ENCODE measurements at places on chromosomes 4 and X.

DNA sequence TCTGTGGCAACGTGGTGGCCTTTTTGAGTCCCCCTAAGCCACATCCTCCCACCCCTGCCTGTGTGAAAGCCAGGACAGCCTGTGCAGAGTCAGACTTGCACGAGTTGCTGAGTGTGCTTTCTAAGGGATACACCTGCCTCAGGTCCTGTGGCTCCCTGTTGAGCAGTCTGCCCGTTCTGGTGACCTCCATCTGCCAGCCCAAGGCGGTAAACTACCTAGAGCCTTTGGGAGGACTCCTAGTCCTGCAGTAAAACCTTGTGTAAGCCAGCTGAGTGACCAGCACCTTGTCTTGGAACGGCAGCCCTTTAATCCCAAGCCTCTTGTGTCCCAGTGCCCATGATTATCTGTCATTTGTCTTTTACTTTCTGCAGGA lies 69.3 kb downstream of the NBDY start:
- peak; percentile 1 for DNase-seq

GRCh38 chrX:86946569-86946968 lies 571.0 kb upstream of the KLHL4 start:
- DNase-seq: peak; percentile 20

GRCh38 chr4:48078862-48079655 lies 55.0 kb downstream of the TXK start:
- no peak for DNase-seq

- DNase-seq: no peak
Observed at GRCh38 chr4:70197842-70198241, 2.3 kb downstream of the ODAM start.

DNA sequence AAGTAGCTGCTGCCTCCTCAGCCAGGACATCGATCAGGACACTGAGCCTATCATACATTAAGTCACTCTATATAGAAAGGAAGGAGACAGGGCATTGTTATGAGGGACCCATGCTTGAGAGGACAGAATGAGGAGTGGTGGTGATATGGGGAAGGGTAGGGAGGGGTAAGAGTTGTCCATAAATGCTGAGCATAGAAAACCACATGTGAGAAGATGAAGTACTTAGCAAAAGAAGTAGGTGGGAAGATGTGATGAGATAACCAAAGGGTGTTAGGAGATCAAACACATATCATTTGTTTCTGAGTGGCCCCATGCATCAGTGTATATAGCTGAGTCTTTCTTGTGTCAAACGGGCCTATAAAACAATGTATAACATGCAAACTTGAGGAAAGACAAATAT lies 84.1 kb downstream of the DGKK start:
- DNase-seq: no peak

- DNase-seq: no peak
Observed at GRCh38 chr4:38315286-38315685, 348.7 kb upstream of the KLF3 start.

GRCh38 chrX:152930516-152930915 lies 32.6 kb downstream of the ZNF185 start:
- DNase-seq: no peak

GRCh38 chr4:185222598-185222997 lies 13.2 kb downstream of the SNX25 start:
- DNase-seq: no peak

- DNase-seq: no peak
Observed at GRCh38 chrX:96407072-96407471, 277.6 kb upstream of the DIAPH2 start.

- no peak for DNase-seq
Observed at GRCh38 chr4:7917669-7918068, 22.0 kb downstream of the AFAP1 start.

DNA sequence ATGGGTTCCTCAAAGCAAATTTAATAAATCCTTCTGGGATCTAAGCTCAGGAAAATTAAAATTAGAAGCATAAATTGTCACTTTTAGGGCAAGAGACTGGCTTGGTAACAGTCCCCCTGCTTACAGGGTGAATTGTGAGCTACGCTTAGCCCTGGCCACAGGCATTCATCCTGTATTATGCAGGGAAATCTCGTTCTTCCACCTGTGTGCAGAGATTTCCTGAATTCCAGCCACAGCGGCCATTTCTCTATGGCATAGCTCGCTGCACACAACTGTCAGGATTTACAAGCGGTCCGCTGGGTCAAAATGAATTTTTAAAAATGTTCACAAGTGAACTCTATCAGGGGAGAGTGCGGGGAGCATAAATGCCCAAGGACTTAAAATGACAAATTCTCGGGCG lies 111.9 kb downstream of the DCTD start:
- DNase-seq: no peak

GRCh38 chrX:153573984-153574383 lies 25.0 kb downstream of the CCNQ start:
- peak; percentile 56 for DNase-seq

DNA sequence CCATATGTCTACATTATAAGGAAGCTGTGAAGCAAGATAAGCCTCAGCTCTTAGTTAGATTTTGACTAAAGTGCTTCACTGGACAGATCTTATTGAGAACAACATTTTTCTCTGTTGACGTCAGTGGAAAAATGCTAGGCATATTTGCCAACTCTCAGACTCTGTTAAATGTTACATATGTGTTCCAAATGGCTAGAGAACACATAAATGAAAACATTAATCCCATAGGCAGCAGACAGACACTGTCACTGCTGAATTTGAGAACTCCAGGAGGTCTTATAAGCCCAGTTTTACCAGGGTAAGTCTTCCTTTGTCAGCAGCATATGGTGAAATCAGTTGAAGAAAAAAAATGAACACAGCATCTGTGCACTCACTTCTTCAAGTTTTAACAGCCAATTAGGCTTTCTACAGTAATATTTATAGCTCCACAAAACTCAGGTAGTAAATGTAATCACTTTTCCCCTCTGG lies 186.9 kb downstream of the CAMK2D start:
- DNase-seq: no peak

GRCh38 chr4:52408471-52408870 lies 250.6 kb downstream of the USP46 start:
- DNase-seq: no peak

DNA sequence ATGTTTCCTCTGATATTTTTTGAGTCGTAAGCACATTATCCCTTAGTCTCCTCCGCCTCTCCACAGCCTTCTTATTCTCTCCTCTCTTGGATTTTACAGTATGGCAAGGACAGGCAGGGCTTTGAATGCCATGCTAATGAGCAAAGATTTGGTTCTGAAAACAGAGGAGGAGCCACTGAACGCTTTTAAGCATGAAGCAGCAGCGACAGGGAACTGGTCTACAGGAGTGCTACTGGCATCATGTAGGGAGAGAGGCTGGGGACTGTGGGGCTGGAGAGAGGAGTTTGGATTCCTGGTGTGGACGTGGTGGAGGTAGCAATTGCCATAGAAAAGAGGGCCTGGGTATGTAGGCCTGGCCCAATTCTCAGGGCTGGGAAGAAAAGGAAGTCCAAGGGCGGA lies 4.6 kb upstream of the CD99L2 start:
- DNase-seq: no peak

DNA sequence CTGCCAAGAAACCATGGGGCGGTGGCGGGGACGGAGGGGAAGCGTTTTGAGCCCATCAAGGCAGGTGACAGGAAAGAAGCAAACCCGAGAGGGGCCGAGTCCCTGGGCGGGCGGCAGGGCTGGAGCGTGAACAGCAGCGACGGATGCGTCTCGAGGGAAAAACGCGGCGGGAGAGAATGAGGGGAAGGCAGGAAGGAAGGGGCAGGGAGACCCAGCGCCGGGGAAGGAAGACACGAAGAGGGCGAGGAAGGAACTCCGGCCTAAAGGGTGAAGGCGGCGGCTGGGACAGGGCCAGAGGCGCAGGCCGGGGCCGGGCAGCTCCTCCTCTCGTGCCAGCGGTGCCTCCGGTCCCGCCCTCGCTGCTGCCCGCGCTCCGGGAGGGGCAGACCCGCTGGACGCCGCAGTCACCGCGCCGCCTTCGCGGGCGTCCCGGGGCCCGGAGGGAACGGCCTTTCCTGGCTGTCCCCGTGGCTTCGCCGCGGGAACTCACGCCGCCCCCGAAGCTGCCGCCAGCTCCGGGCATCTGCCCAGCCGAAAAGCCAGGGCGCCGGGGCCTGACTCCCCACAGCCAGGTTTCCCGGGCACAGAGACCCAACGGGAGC lies 751 bp upstream of the RGS12 start:
- peak; percentile 60 for DNase-seq

- no peak for DNase-seq
Observed at GRCh38 chr4:94068753-94069719, 138.6 kb upstream of the SMARCAD1 start.

DNA sequence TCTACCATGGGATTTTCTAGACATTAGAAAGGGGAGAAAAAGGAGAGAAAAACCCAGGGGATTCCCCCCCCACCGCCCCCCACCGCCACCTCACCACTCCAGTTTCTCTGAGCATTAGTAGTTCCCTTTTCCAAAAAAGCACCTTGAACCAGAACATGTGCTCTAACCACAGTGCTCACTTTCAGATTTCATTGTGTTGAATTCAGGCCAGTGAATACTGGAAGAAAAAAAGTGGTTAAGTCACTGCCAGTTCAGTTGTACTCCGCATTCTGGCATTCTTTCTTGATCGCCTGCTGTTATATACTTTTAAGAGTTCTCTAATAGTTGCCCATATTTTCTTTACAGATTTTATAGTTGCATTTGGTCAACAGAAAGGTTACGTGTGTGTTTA lies 40.9 kb downstream of the JADE3 start:
- peak; percentile 11 for DNase-seq

DNA sequence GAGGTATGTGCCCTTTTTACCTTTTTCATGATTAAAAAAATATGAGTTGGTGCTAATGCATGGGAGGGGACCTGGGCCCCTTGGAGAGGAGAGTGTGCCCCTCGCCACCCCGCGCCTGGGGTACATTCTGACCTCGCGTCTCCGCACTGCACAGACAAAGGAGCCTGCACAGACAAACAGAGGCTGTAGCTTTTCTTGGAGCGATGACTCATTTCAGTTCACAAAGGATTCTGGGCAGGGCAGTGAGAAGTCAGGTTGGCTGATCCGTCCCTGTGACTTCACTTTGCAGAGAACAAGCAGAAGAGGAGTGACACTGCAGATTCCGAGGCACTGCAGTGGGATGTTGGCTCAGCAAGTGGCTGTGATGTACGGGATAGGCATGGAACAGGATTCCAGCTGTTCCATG lies 82.9 kb downstream of the STOX2 start:
- DNase-seq: no peak

DNA sequence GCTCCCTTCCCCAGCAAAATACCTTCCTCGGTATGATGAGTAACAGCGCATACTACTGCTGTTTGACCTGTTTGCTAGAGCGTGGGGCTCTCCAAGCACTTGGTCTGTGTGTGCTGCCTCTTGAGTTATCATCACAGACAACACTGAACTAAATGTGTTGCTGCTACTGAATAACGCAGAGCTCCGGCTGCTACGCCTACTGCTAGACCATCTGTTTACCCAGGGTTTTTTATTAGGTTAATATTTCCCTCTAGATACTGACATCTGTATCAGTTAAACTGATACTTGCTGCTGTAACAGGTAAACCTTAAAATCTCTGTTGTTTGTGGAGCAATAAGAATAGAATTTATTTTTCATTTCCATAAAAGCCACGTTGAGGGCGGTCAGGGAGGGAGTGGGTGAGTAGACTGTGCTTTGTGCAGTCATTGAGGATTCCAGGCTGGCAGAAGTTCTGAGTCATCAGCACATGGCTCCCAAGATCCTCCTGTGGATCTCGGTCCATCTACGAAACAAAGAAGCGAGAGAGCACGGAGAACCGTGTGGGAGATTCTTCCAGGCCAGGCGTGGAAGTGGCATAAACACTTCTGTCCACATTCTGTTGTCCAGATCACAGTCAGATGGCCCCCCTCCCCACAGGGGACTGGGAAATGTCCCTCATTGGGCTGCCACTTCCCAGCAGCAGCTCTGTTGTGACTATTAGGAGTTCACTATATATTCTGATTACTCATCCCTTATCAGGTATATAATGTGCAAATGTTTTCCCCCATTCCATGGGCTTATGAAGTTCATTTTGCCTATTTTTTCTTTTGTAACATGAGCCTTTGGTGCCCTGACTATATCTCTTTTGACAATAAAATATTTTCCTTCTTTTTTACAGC lies 14.1 kb downstream of the GRK4 start:
- no peak for DNase-seq

DNA sequence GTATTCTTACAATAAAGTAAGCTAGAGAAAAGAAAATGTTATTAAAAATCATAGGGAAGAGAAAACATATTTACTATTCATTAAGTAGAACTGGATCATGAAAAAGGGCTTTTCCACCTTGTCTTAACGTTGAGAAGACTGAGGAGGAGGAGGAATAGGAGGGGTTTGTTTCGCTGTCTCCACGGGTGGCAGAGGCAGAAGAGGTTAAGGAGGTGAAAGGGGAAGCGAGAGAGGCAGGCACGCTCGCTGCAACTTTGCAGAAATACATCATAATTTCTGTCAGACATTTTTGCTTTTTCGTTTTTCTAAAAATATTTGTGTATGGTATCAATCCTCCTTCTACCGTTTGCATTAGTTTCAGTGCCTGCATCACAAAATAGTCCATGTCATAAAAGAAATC lies 2375.1 kb upstream of the AGA start:
- DNase-seq: no peak

GRCh38 chr4:54277691-54278090 lies 48.6 kb downstream of the PDGFRA start:
- peak; percentile 29 for DNase-seq

- no peak for DNase-seq
Observed at GRCh38 chr4:6716958-6717655, 1.1 kb downstream of the BLOC1S4 start.

GRCh38 chrX:114582698-114583395 lies 1.0 kb upstream of the HTR2C start:
- peak; percentile 13 for DNase-seq

- no peak for DNase-seq
Observed at GRCh38 chr4:101119141-101119540, 228.2 kb downstream of the PPP3CA start.

DNA sequence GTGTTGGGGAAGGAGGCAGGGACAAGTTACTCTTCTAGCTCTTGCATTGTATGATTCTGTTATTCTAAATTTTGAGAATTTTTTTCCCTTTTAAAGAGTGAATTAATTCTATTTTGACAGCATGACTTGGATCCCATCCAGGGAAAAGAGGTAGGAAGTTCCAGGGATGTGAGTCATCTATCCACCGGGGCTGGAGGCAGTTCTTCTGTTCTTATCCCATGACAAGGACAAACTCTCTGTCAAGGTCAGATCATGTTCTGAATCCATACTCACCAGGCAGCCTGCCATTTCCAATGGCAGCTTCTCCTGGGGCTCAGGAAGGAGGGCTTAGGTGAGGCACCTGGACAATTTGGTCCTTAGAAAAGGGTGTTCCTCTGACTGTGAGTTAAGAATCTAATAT lies 132.0 kb upstream of the MED14 start:
- no peak for DNase-seq

GRCh38 chr4:158121161-158121579 lies 51.7 kb downstream of the GASK1B start:
- no peak for DNase-seq

DNA sequence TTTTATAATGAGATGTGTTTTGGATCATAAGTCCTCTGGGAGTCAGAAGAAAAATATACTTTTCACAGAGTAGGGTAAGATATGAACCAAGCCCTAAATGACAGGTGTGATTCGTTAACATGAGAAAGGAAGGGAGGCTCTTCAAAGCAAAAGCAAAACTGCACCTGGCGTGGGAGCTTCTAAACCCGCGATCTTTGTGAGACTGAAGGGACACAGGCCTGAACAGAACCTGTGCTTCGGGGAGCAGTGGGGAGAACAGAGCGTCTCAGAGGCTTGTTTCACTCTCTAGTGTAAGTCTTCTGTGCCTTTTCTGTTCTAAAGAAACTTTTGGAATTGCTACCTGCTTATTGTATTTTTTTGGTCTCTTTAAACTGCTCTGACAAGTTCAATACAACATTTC lies 30.2 kb upstream of the CYP4V2 start:
- peak; percentile 80 for DNase-seq

GRCh38 chrX:152897222-152898131 lies at the start of gene ZNF185:
Gene ZNF185, plus strand, starts transcription at chrX:152898067. Its CDS starts 16,423 bp downstream, at chrX:152914490.
- no peak for DNase-seq

All from GM13977 (cell line).